HuH-7.5 (cell line): ENCODE measurements at places on chromosomes 3 and 15.

DNA sequence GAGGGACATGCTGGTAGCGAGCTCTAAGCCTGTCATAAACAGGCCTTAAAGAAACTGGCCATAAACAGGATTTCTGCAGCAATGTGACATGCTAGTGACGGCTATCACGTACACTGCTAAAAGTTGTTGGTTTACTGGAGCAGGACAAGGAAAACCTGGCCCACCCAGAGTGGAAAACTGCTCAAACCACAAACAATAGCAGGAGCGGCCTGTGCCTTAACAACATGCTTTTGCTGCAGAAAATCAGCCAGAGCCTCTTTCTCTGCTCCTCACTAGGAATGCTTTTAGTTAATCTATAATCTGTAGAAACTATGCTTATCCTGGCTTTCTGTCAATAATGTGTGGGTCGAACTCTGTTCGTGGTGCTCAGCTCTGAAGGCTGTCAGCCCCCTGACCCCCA is 202.9 kb upstream of the UBE3A start:
- DNase-seq: no peak

- DNase-seq: no peak
These were observed 142.9 kb upstream of the ALCAM start for GRCh38 chr3:105223815-105224214.

DNA sequence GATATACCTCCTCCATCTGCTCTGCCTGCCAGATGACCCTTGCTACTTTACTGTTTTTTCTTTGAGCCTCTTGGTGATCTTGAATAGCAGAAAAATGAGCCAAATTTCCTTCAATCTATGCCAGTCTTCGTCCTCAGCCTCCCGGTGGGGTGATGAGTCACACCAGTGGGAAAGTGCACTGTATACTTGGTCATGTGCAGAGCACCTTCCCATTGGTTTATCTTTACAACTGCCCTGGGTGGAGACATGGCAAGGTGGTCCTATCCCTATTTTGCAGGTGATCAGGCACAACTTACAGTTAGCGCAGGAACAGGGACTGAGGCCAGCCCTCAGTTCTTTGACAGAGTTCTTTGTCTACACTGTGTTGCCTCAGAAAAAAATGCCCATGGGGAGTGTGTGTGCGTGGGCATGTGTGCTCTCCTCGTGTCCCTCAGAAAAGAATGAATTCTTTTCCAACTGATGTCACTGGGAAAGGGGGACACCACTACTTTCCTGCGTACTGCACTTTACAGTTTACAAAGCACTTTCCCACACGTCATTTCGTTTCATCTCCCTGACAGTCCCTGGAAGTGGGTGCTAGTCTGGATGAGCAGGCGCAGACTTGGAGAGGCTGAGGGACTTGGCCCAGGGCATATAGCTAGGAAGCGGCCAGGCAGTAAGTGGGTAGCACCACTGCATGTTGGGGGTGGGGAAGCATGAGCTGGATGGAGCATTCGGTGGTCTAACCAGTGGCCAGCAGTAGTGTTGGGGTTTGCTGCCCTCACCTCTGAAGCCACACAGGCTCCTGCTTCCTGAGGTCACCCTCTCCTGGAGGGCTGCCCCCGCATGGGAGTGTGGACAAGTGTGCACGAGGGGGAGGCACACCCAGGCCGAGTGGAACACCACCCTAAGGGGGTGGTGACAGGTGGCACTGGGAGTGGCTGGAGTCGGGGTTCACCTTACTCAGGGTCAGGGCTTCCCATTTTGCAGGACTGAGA is 24.1 kb downstream of the SMAD3 start:
- no peak for DNase-seq

GRCh38 chr15:31483053-31483985 is 156.7 kb downstream of the KLF13 start:
- DNase-seq: no peak

- DNase-seq: no peak
These were observed 507 bp upstream of the MRPL3 start for GRCh38 chr3:131503320-131503635.

DNA sequence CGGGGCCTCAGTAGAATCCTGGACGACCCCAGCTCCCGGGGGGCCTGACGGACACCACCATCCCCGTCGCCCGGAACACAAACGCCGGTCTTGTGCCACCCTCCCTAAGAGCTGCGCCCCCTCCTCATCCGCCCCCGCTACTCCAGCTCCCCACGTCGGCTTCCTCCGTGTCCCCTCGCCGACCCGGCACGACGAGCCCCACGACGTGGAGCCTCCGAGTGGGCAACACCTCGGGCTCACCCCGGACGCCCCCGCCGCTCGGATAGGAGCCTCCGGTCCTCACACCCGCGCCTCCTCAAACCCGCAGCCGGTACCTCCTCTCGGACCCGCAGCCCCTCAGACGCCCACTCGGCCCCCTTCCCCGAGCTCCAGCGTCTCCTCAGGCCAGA is 525 bp downstream of the NPTN start:
- no peak for DNase-seq

DNA sequence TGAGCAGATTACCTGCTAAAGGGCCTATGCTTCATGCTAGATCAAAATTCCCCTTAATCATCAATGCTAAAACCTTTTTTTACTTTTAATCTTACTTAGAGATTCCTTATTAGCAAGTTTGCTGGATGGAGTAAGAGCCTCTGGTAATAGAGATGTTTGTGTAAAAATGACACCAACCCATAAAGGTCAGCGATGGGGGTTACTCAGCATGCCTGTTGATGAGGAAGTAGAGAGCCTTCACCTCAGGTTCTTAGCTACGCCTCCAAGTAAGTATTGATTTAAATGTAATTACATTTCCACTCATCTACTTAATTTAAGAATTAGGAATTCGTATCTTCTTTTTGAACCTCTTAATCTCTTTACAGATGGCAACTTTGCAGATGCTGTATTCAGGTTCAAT is 38.8 kb downstream of the DNAJC13 start:
- DNase-seq: no peak

DNA sequence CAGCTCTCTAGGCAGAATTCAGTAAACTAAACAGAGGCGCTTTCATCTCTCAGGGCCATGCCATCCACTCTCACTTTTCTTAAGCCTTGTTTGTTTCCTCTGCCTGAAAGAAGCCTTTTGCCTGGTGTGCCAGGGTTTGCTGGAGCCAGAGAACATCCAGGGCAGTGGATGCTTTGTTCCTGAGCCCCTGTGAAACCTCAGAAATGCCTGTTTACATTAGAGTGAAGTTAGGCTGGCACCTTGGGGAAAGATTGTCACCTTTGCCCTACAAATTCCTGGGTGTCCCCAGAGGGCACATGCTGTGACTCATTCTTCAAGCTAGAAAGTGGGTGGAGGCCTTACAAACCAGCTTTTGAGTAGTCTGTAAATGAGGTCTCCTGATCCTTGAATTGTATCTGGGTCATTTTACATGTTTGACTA is 10.7 kb upstream of the TRAK1 start:
- no peak for DNase-seq
